ENCODE measurements at places on chromosomes 11 and 22.

DNA sequence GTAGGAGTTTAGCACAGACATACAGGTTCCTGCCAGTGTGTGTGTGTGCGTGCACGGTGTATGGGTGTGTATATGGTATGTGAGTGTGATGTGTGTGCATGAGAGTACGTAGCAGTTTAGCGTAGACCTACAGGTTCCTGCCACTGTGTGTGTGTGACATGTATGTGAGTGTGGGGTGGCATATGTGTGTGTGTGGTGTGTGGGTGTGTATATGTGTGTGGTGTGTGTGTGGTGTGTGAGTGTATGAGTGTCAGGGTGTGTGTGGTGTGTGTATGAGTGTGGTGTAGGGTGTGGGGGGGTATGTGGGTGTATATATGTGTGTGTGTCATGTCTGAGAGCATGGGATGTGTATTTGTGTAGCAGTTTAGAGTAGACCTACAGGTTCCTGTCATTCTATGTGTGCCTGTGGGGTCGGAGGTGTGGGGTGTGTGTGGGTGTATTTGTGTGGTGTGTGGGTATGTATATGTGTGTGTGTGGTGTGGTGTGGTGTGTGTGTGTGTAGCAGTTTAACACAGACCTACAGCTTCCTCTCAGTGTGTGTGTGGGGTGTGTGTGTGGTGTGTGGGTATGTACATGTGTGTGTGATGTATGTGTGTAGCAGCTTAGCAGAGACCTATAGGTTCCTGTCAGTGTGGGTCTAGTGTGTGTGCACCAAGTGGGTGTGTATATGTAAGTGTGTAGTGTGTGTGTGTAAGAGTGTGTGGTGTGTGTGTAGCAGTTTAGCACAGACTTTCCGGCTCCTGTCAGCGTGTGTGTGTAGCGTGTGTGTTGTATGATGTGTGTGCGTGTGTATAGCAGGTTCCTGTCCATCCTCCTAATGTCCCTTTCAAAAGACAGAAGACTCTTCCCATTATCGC is 31.8 kb upstream of the TBCEL start:
- DNase-seq = no peak

DNA sequence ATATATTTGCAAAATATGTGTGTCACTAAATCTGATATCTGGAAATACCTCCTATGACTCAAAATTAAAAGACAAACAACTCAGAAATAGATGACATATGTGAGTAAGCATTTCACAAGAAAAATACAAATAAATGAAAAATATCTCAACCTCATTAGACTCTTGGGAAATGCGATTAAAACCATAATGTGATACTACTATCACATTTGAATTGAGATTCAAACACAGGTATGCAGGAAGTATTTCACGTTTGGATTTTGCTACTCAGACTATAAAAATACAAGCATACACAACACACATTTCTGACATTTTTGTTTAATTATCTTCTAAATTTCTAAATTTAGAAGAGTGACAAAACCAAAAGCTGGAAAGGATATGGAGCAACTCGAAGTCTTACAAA is 811.9 kb upstream of the LRRC4C start:
- no peak for DNase-seq

- DNase-seq = peak; percentile 54
Measured at GRCh38 chr22:30210235-30210909, 36.2 kb downstream of the LIF start.

- DNase-seq = no peak
Measured at GRCh38 chr11:34143048-34143447, 37.6 kb downstream of the NAT10 start.

DNA sequence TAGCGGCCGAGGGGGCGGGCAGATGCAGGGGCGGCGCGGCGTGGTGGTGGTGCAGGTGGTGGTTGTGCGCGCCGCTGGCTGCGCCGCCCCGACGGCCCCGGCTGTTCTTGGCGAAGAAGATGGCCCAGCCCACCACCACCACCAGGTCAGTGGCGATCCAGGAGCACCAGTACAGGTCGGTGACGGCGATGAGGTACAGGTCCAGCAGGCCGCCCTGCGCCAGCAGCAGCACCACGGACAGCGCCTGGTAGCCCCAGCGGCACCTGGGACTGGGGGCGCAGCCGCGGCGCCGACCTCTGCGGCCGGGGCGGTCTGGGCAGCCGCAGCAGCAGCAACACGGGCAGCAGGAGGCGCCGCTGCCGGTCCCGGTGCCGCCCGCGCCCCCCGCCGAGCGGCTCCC is 879 bp downstream of the TMEM121B start:
- DNase-seq = no peak

GRCh38 chr11:797296-798092 is 587 bp downstream of the SLC25A22 start:
- DNase-seq = no peak

GRCh38 chr11:81278991-81279390 is 1454.7 kb downstream of the FAM181B start:
- no peak for DNase-seq

DNA sequence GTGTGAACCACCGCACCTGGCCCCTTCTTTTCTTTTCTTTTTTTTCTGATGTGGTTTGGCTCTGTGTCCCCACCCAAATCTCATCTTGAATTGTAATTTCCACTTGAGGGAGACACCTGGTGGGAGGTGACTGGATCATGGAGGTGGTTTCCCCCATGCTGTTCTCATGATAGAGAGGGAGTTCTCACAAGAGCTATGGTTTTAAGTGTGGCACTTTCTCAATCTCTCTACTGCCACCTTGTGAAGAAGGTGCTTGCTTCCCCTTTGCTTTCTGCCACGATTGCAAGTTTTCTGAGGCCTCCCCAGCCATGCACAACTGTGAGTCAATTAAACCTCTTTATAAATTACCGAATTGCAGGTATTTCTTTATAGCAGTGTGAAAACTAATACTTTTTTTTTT is 4.9 kb upstream of the TCN2 start:
- no peak for DNase-seq

DNA sequence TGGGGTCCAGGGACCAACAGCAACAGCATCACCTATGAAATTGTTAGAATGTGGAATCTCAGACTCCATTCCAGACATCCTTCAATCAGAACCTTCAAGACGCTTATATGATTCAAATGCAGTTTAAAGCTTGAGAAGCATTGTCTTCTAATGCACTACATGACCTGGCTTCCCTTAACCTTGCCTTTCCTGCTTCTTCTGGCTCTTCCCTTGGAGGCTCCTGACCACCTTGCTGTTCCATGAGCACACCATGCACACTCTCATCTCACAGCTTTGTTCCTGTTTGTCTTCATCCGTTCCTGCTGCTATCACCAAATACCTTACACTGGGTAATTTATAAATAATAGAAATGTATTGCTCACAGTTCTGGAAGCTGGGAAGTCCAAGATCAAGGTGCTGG is 26.1 kb downstream of the ZC3H12C start:
- no peak for DNase-seq

DNA sequence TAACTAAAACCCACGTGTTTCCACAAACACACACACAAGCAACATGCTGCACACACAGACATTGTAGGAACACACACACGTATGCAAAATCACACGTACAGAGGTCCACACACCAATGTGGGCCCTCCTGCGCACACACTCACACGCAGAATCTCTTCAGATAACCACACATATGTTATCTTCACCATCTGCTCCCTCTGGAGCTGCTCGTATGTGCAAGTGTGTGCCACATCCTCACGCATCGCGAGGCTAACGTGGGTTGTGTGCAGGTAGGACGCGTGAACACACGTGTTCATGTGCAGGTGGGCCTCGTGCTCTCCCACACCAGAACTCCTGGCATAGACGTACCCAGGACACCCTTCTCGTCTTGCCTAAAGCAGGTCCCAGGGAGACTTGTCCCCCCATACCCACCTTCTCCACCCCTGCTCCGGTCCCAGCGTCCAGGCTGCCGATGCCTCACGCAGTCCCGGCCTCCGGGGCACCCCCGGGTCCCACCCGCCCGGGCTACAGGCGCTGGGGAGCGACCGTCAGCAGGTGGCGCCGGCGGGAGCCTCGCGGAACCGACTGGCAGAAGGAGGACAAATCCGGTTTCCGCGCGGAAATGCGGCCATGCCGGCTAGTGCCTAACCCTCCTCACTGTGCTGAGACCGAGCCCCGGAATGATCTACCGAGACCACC is 10.3 kb upstream of the IGSF9B start:
- DNase-seq = no peak

DNA sequence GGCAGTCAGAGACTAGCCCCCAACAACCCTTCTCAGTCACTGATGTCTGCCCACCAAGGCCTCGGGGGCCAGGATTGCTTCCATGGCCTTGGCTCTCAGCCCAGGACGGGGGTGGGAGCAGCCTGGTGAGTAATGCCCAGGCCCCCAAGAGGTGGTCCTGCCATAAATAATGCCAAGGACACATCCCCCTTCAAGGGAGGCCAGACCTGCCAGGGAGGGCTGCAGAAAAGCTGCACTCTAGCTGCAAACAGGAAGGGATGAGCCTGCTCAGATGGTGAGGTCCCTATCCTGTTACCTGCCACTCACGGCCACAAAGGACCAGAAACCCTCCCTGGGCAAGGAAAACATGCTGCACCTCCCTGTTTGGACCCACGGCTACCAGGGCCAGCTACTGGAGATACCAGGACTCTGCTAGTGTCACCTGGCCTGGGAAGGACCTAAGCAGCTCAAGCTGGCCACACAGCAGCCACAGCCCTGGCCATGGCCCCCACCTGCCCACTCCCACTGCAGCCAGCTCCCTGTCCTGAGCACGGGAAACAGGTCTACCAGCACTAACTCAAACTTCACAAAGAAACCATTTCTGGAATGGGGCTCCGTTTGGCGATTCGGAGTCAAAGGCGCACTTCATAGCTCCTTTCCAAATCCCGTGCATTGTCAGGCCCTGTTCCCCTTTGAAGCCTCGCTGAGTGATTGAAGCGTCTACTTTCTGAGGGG is 12.1 kb downstream of the GNB1L start:
- no peak for DNase-seq

DNA sequence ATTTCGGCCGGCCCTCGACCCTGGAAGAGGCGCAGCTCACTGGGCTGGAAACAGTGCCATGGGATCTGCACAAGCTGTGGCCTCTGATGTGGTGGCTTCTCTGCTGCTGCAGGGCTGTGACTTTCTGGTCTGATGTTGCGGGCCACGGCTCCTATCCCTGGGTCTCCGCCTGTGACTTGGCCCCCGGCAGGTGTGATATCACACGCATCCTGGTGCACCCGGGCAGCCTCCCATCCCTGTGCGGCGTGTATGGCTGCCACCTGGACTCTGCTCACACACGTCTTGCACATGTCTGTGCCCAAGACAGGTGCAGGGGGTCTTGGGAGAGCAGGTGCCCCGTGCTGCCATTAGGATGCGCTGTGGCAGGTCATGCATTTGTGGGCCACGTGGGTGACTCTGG is 31.1 kb downstream of the GRAMD4 start:
- no peak for DNase-seq

DNA sequence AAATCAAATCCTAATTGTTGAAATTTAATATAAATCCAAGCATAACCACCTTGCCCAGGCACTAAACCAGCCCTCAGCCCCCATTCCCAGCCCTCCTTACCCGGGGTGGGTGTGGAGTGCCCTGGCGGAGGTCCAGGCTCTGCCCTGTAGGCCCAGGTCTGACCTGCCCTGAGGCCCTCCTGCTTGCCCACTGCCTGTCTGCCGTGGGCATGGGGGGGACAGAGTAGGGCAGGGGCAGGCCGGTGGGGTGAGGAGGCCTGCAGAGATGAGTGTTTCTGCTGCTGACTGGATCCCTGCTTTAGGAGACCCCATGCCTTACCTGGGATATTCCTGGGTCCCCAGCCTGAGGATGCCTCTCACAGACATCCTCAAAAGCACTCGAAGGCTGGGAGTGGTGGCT is 3.6 kb upstream of the CHID1 start:
- DNase-seq = no peak

GRCh38 chr11:46243796-46244109 is 33.7 kb upstream of the CREB3L1 start:
- DNase-seq = no peak

DNA sequence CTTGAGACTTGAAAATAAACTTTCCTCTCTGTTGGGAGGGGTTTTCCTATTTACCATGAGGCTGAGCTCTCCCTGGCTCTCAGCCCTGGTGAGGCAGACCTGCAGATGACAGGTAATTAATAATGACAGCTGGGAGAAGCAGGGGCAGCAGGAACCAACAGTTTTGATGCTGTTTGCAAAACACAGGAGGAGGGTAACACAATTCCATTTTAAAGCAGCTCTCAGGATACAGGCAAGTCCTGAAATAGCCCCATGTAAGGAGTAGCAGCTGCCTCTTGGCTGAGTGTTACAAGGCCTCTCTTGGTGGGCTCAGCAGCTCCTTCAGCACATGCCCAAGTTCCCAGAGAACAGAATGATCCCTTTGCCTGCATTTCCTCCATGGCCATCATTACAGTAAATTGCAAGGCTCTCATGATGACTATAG is 13.3 kb downstream of the PARVA start:
- no peak for DNase-seq

GRCh38 chr11:72584293-72584938 is 89.8 kb downstream of the PDE2A start:
- no peak for DNase-seq

- DNase-seq = no peak
Measured at GRCh38 chr22:36968249-36968964, 50.8 kb downstream of the TST start.

GRCh38 chr11:128291007-128291406 is 296.4 kb downstream of the ETS1 start:
- no peak for DNase-seq

DNA sequence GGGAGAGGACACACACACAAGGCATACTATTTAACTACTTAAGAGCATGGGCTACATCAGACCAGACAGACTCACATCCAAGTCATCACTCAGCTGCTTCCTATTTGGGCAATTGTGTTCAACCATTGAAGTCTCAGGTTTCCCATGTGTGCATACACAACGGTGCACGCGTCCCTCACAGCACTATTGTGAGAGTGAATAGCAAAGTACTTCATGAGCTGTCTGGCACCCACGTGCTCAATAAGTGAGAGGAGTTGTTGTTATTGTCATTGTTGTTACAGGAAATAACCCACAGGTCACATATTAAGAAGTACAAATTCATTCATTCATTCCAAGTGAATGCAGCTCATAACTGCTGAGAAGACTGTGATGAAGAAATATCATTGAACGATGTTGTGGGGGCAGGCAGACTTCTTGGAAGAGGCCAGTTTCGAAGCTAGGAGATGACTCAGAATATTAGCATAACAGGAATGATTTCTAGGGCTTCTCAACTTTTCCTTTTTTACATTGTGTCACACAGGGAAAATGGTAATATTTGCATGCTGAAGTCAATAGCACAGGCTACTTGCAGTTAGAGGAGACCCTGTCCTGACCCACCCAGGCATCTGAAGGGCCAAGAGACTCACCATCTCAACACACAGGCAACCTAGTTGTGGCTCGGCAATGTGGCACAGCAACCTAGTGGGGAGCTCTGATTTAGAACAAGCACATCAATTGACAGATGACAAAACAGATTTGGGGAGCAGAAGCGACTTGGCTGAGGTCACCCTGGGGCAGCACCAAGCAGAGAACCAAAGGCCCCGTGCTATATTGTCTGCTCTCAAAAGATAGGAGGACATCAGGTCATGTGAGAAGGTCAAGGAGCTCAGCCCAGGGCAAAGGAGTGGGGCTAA is 606.0 kb downstream of the BUD13 start:
- no peak for DNase-seq

GRCh38 chr11:116993599-116993998 is 104.6 kb downstream of the SIK3 start:
- DNase-seq = no peak

Measured in H54 (cell line).